ENCODE measurements at places on chromosomes 4 and X.

- no peak for DNase-seq
Measured at GRCh38 chrX:12366440-12366839, 228.2 kb downstream of the FRMPD4 start.

DNA sequence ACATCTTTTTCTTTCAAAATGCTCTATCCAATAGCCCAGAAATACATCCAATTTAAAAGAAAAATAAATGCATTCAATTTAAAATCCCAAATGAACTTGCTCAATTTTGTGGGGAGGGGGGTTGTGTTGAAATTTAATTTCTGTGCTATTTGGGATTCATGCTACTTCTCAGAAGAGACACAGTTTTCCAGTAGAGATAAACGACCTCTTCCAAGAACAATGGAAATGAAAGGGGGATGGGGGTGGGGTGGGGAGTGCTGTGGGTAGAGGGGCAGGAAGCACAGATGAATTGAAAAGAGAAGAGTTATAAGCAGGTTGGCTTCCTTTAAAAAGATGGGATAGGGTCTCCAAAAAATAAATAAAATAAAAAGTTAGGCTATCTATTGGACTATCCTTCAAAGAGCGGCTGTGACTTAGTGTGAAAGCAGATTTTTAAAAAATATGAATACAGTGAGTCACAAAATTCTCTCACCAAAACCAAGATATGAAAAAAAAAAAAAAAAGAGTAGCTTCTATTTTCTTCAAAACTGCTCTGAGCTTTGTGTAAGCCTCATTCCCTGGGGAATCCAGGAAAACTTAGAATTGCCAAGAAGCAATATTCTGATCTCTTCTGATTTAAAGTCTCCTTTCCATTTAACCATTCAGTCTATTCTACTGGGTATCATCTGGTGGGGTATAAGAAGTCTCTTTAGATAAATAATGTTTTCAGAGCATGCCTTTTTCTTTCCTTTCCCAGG is 324.3 kb downstream of the PTTG2 start:
- no peak for DNase-seq

DNA sequence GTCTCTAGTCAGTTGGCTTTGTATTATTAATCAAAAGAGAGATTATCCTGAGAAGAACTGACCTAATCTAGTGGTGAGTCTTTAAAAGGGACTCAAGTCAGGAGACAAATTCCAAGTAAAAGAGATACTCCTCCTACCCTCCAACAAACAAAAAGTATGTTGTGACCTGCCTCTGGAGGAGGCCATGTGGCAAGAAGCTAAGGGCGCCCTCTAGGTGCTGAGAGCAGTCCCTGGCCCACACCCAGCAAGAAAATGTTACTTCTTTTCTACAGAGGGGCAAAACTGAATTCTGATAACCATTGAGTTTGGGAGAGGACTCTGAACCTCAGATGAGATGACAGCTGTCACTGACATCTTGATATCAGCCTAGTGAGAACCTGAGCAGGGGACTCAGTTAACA is 953.6 kb upstream of the AGA start:
- DNase-seq, result no peak

DNA sequence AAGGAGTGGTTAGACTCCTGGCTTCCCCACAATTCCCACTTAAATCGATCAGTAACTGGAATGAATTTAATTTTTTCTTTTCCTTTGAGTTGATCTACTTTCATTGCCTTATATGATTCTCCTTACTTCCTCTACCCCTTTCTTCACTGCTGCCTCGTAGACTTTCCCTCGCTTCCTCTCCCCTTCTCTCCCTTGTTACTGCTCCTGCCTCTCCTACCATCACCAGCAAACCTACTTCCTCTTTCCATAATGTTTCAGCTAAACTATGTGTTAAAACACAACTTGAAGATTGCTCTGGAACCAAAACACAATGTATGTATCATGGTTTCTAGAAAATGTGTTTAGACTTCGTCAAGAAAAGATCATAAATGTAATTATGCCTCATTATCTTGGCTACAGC is 132.0 kb upstream of the TET2 start:
- DNase-seq, result no peak

DNA sequence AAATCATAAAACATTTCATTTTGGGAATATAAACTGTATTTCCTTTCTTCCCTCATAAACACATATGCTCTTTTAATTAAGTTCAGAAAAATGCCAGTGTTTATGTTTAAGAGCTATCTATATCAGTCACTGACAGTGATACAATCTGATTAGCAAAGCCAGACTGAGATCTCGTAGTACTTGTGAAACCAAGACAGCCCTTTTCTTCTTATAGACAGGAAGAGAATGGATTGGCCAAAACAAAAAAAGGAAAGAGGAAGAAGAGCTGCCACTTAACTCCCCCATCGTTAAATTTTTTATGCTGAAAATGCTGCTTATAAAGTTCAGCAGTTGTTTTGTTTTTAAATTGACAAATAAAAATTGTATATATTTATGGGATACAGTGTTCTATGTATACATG is 87.4 kb downstream of the PLAC1 start:
- no peak for DNase-seq

GRCh38 chr4:14902342-14902741 is 99.9 kb upstream of the CPEB2 start:
- DNase-seq, result no peak

GRCh38 chrX:99078301-99078700 is 1331.8 kb downstream of the PCDH19 start:
- DNase-seq, result no peak

GRCh38 chr4:142354794-142355420 is 491.2 kb downstream of the INPP4B start:
- DNase-seq, result no peak

DNA sequence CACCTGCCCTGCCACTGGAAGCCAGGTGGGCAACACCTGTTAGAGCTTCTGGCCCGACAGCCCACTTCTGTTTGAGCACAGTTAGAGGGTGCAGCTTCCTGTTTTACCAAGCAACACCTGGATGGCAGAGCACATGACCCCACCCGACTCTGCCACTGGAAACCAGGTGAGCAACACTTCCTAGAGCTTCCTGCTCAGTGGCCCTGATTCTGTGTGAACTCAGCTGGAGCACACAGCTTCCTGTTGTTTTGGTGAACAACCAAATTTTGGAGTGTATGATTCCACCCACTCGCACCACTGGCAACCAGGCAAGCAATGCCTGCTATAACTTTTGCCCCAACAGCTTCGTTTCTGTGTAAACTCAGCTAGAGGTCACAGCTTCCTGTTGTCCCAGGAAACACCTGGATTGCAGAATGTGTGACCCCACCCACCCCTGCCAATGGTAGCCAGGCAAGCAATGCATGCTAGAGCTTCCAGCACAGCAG is 163.8 kb upstream of the KLF8 start:
- DNase-seq, result no peak

- no peak for DNase-seq
Measured at GRCh38 chr4:119659576-119659975, 31.0 kb upstream of the PDE5A start.

GRCh38 chrX:75609406-75609805 is 86.6 kb upstream of the ZDHHC15 start:
- DNase-seq, result no peak

GRCh38 chr4:111450867-111451266 is 694.4 kb upstream of the FAM241A start:
- no peak for DNase-seq

DNA sequence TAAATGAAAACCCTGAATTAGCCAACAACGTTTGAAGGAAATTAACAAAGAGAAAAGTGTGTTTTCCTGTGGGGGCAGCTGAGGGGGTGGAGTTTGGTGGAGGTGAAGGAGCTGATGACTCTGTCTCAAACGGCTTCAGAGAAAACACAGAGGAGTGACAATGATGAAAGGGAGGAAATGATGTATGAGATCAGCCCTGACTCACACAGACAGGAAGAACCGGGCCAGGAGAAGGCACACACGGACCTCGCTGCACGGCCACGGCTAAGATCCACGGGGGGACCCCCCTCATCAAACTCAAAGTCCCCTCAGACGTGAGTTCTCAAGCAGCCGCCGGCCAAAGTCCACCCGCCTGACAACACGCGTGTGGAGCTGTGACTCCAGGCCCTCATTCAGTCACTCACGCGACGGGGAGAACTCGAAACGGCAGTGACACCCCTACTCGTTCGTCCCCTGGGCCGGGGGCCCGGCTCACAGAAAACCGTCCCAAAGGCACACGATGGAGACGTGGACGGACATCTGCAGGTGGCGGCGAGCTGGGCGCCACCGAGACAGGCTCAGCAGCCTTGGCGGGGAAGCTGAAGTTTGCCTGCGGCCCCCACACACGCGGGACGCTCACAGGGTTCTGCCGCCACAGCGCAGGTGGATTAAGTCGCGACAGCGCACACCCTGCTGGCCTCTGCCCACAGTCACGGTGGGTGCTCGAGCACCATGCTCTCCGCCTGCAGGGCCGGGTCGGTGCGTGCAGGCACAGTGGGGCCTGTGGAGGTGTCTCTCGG is 28.8 kb downstream of the PPP2R3B start:
- no peak for DNase-seq

GRCh38 chrX:40284852-40285251 is 187.1 kb upstream of the BCOR start:
- no peak for DNase-seq

DNA sequence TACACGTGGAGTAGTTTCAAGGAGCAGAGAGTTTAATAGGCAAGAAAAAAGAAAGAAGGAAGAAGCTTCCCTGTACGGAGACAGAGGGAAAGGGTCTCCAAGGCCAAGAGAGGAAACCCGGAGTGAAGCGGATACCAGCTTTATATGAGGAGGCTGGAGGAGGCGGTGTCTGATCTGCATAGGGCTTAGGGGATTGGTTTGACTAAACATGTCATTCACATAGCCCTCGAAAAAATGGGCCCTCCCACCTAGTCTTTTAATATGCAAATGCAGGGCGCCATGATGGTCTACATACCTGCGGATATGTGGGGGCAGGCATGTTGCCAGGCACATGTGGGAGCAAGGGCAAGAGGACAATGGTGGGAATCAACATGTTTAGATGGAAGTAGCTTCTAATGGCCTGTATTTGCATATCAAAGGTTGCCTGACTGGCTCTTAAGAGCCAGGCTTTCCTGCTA is 103.1 kb upstream of the UGT8 start:
- DNase-seq, result no peak

- DNase-seq, result no peak
Measured at GRCh38 chr4:46254788-46255187, 130.9 kb upstream of the GABRG1 start.

DNA sequence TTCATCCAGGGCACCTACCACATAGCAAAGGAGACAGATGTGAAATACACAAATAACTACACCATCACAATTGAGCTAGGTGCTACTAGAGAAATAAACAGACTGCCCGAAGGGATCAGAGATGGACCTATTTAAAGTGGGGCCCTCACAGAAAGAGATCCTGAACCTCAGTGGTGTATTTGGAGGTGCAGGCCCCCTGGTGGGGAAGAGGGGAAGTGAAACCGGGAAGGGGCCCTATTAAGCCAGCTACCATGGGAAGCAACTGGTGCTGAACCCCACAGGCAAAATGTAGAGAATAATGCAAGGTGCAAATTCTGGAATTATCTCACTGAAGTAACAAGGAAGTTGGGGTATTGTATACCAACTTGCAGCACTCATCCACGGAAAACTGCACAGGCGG is 78.6 kb upstream of the FAM9A start:
- DNase-seq, result no peak

DNA sequence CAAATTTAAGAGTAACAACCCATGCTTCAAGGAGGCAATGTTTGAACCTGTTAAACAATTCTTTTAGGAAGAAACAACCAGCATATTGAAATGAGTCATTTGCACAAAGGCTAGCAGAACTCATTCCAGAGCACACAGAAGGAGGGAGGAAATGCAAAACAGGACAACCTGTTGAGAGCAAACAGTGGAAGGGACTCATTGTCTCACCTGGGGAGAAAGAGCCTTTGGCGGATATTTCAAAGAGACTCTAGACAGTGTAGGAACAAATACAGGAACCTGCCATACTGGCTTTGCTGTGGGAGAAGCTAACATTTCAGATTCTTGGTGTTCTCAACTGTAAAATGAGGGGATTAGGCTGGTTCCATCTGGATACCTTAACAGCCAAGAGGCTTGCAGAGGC is 14.8 kb upstream of the RASGEF1B start:
- DNase-seq, result no peak

GRCh38 chr4:84877051-84877833 is 89.2 kb downstream of the WDFY3 start:
- no peak for DNase-seq

- no peak for DNase-seq
Measured at GRCh38 chr4:73731968-73732610, 8.3 kb upstream of the CXCL8 start.

GRCh38 chrX:1041091-1041490 is 171.4 kb downstream of the CRLF2 start:
- no peak for DNase-seq

DNA sequence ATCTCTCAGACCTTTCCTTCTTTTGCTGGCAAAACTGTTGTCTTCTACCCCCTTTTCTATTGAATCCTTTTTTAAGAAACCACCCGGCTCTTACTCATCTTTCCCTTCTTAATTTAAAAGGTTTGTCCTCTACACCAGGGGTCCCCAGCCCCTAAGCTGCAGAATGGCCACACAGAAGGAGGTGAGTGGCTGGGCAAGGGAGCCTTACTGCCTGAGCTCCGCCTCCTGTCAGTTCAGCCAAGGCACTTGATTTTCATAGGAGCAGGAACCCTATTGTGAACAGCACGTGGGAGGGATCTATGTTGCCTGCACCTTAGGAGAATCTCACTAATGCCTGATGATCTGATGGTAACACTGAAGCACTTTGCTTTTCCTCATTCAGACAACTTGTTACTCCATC is 726.3 kb upstream of the INTU start:
- no peak for DNase-seq

GRCh38 chr4:155582971-155583437 is 83.6 kb upstream of the GUCY1A1 start:
- no peak for DNase-seq

- DNase-seq, result no peak
Measured at GRCh38 chr4:83216959-83217683, 67.5 kb downstream of the COQ2 start.

- DNase-seq, result no peak
Measured at GRCh38 chr4:30416547-30416946, 303.6 kb upstream of the PCDH7 start.

DNA sequence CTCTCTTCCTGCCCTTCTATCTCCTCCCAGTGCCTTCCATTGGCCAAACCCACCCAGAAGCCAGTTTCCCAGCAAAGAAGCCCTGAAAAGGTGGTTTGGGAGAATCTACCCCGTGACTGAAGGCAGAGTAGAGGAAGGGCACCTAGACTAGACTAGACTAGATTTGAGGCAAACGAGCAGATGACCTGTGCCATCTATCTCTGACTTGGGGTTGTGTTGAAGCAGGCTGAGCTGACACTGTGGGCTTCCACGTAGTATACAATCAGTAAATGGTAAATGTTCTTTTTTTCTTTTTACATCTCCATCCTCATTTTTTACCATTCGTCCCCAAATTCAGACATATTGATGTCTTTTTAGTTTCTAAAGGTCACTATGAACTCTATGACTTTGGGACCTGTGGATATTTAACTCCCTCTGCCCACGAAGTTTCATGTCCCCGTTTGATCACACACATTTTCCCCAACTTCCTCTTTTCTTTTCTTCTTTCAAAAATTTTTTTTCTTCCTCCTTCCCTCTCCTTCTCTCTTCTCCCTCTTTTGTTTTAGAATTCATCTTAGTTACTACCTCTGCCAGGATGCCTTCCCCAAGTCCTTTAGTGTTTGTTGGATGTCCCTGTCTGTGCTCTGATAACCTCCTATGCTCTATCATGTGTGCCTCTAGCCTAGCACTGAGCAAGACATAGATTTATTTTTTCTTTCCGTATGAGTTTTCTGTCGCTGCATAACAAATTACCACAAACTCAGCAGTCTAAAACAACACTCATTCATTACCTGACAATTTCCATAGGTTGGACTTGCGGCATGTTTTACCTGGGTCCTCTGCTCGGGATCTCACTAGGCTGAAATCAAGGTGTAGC is 6.2 kb upstream of the AFF1 start:
- DNase-seq, result no peak

- DNase-seq, result no peak
Measured at GRCh38 chrX:39532761-39533160, 565.0 kb downstream of the BCOR start.
